ENCODE measurements at places on chromosomes 5 and 9. TPM values are rescaled to one million over a fixed set of nuclear protein-coding genes. Genes with fewer than 3 reads are reported as not detected.

SPINK14 gene
- not detected for polyA plus RNA-seq

ISL1 gene
- polyA plus RNA-seq, result 15.2 TPM

ADAMTS12 gene
- polyA plus RNA-seq, result 4.1 TPM

EPB41L4A gene
- 0.31 TPM for polyA plus RNA-seq

PCDHB3 gene
- polyA plus RNA-seq, result 2.2 TPM

MYOZ3 gene
- 0.26 TPM for polyA plus RNA-seq

CMYA5 gene
- 0.21 TPM for polyA plus RNA-seq

TNFSF15 gene
- 0.64 TPM for polyA plus RNA-seq

PCDHGB4 gene
- polyA plus RNA-seq, result 0.64 TPM

HTR1A gene
- polyA plus RNA-seq, result not detected

AP3S1 gene
- polyA plus RNA-seq, result 26.3 TPM

DMAC1 gene
- 21.7 TPM for polyA plus RNA-seq

PROB1 gene
- 0.44 TPM for polyA plus RNA-seq

BARHL1 gene
- polyA plus RNA-seq, result not detected

HK3 gene
- 0.02 TPM for polyA plus RNA-seq

SLC36A3 gene
- not detected for polyA plus RNA-seq

DMRTA1 gene
- polyA plus RNA-seq, result 0.03 TPM

CLTA gene
- 222 TPM for polyA plus RNA-seq

C5orf52 gene
- not detected for polyA plus RNA-seq

ASPN gene
- 1.7 TPM for polyA plus RNA-seq

NIPAL4 gene
- polyA plus RNA-seq, result 2.6 TPM

SLC9A3 gene
- 1.9 TPM for polyA plus RNA-seq

OTP gene
- not detected for polyA plus RNA-seq

SPINK6 gene
- polyA plus RNA-seq, result not detected

Data from SK-N-SH (cell line).